Stimulated activated CD4-positive, alpha-beta T cell treated with anti-CD3 and anti-CD28 coated beads, Interleukin-12 subunit alpha, Interleukin-12 subunit beta, amount 100 ng/mL, for 4 hours (primary cell): ENCODE measurements at places on chromosomes 6 and 20.

DNA sequence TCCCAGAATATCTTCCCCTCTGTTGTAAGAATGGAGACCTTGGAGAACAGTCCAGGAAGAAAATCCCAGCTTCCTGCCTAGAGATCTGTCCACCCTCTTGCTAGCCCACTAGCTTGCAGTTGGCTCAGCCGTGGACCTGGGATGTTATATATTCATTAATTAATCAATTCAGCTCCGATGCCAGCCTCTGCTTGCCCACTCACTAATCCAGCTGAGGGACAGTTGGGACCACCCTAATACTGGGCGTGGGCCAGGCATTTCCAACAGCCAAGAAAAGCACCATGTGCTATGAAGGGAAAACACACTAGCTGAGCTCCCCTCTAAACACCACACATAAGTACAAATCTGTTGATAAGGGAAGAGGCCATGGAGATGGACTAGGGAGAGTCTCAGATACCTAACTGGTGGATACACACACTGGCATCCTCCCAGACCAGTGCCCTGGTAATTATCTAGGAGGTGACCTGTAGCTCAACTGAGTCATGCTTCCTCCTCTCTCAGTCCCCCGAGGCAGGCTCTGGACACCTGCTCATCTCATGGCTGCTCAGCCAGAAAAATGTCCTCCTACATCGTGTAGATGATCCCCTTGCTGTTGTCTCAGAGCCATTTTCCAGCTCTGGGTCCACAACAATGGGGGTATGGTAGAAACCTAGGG lies 78.9 kb downstream of the ANKRD60 start:
- DNase-seq: no peak

- DNase-seq: no peak
Observed at GRCh38 chr20:56018194-56018593, 12.9 kb upstream of the CBLN4 start.

GRCh38 chr6:11616200-11616611 lies 78.7 kb downstream of the TMEM170B start:
- DNase-seq: no peak

- DNase-seq: no peak
Observed at GRCh38 chr6:52369234-52369633, 7.3 kb downstream of the PAQR8 start.

GRCh38 chr6:22147921-22148776 lies 148.7 kb downstream of the PRL start:
- DNase-seq: no peak

DNA sequence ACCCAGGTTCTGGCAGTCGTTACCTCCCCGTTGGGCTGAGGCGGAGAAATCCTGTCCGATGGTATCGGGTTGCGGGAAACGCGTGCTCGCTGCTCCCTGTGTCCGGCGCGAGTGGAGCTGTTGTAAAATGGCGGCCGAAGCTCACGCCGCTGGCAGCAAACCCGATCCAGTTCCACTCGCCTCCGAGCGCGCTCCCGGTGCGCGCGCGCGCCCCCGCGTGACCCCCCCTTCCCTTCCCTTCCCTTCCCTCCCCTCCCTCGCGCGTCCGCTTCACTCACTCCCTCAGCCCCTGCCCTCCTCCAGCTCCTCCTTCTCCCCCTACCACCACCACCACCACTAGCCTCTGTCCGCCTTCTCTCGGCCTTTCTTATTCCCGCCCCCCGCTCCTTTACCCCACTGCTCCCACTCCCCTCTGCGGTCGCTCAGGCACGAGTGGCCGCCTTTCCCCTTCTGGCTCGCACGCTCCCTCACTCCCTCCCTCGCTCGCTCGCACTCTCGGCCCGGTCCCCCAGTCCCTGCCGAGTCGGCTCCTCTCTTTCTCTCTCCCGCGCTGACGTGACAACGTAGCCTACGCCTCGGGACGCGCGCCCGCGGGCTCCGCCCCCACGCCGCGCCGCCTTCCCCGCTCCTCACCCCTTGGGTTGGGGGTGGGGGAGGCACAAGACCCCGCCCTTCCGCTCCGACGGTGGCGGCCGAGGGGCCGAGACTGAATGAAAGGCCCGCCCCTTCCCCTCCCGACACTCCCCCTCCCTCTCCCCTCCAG lies at the start of gene SYNCRIP:
TSS of gene SYNCRIP (minus strand) at position 113 of the 763 bp plus-strand sequence. CDS start 1,447 bp downstream, outside the sequence.
- peak; percentile 98 for DNase-seq

DNA sequence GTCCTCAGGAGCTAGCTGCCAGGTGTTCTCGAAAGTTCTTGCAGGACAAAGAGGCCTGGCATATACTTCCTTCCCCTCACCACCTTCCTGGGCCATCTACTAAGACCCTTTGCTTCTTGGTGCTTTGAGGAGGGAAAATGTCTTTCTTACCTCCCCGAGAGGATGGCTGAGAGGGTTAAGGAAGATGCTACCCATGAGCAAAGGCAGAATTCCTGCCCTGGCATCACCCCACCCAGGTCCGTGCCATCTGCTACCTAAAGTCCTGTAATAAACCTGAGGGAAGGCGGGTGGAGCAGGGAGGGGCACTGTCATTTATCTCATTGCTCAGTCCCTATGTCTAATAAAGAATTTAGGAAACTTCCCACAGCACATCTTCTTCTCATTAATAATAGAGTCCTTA lies 16.2 kb downstream of the GFOD1 start:
- DNase-seq: no peak

DNA sequence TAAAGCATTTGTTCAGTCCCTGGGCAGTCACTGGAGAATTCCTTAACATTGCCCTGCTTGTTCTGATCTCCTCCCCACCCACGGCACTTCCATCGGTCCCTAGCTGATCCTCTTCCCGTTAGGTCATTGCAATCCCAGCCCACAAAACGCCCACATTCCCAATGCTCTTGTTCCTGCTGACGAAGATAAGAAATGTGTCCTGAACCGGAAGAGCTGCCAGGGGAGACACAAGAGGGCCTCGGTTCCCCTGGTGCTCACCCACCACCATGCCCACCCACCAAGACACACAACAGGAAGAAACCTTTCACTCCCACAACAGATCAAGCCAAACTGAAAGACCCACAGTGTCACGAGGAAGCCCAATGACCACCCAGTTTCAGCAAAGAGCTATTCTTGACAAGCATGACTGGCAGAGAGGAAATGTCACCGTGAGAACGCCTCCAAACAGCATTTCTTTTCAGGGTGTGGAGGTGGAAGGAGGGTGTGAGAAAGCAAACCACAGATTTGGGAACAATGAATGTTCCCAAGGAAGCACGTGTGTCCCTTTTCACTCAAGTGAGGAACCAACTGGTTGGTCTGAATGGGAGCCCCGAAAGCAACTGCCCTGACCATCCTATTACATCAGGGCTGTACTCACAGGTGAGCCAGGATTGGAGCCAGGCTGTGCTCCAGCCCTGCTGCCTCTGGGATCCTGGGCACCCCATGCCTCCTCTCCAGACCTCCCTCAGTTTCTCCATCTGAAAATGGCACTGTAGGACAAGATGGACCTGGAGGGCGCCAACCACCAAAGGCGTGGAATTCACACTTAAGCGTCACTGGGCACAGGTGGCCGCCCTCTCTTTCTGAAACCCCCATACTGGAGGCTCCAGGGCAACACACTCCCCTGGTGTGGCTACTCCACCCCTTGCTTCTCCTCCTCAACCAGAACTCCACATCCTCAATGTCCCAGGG lies 97.5 kb downstream of the ZMYND8 start:
- no peak for DNase-seq

GRCh38 chr20:891058-891705 lies 25.0 kb downstream of the ANGPT4 start:
- no peak for DNase-seq

DNA sequence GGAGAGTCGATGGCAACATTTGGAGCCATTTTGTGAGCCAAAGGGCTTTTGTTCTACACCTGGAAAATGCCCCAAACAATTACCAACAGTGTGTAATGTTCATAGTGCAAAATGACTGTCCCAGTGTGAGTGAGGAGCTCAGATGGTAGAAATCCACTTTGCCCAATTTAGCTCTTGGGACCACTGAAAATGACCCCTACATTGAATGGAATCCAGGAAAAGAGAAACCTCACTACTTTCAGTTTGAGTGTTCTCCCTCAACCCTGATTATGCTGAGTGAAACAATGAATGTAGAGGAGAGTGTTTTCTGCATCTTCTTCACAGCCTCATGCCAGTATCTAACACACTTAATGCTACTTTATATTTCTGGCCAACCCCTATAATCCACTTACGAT lies 84.9 kb upstream of the NRN1 start:
- DNase-seq: no peak

GRCh38 chr6:67411036-67411435 lies 1224.0 kb upstream of the ADGRB3 start:
- DNase-seq: no peak

DNA sequence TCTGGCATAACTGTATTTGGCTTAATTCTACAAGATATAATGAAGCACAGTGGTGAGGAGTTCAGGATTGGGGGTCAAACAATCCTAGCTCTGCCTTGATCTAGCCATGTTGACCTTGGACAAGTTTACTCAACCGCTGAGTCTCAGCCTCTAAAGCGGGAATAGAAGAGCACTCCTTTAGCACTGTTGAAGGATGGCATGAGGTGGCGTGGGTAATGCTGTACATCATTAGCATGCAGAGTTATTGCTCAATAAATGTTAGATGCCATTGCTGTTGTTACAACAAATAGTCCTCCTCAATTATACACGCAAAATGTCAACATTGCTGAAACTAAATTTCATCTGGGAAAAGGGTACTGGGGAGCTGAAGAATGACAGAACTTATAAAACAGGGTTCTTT lies 78.6 kb downstream of the KIF13A start:
- no peak for DNase-seq

DNA sequence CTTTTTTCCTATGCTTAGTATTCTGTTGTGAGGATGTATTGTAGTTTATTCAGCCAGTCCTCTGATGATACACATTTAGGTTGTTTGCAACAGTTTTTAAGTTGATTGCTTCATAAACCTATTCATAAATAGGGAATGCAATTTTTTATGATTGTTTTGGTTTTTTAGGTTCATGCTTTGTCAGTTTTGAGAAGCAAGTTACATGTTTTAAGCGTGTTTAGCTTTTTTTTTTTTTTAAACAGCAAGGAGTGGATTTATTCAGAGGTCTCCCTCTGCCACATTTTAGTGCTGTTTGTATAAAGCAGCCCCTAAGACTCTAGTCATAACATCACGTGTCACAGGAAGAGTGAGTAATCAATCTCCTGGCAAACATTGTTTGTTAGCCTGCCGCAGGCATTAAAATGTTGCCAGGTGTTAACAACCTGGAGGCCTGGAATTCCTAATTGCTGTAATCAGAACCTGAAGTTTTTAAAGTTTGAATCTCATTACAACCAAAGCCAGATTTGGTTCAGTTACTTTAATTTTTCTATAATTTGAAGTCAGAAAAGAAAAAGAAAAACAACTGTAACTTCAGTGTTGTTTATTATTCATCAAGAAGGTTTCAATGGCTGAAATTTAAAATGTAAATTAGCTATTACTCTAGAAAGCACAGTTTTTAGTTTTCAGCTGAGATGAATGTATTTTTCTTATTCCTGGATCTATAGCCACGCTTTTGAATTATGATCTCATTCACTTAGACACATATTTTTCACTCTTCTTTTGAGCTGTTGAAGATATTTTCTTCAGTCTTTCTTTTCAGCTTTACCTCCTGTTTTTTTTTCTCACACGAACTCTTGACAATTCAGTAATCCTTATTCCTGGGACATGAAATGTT lies 59.2 kb downstream of the KCNS1 start:
- DNase-seq: no peak

- no peak for DNase-seq
Observed at GRCh38 chr20:31922181-31922580, 29.7 kb downstream of the PDRG1 start.

- DNase-seq: no peak
Observed at GRCh38 chr20:18323705-18324104, 35.4 kb downstream of the ZNF133 start.

DNA sequence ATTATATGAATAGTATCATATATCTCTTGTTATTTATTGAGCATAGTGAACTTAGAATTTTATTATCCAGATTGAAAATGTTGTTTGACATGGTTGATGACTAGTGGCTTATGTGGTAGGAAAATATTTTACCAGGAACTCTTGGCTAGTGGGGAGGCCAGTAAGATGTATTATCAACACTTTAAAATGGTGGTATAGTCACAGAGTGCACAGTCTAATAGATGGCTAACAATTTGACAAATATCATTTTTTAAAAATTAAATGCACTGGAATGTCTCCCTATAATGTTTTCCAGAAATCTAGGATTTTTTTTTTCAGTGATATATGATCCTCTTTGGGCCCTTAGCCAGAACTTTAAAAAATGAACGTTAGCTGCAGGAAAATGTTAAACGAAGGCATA lies 26.9 kb upstream of the EYA4 start:
- no peak for DNase-seq

- DNase-seq: no peak
Observed at GRCh38 chr6:13461805-13462204, 25.6 kb downstream of the GFOD1 start.

DNA sequence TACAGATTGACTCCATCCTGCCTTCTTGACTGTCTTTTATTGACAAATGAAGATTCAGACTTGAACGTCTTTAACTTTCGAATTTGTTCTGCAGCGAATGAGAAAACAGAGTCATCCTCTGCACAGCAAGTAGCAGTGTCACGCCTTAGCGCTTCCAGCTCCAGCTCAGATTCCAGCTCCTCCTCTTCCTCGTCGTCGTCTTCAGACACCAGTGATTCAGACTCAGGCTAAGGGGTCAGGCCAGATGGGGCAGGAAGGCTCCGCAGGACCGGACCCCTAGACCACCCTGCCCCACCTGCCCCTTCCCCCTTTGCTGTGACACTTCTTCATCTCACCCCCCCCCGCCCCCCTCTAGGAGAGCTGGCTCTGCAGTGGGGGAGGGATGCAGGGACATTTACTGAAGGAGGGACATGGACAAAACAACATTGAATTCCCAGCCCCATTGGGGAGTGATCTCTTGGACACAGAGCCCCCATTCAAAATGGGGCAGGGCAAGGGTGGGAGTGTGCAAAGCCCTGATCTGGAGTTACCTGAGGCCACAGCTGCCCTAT lies 12.2 kb downstream of the BRD2 start:
- no peak for DNase-seq

DNA sequence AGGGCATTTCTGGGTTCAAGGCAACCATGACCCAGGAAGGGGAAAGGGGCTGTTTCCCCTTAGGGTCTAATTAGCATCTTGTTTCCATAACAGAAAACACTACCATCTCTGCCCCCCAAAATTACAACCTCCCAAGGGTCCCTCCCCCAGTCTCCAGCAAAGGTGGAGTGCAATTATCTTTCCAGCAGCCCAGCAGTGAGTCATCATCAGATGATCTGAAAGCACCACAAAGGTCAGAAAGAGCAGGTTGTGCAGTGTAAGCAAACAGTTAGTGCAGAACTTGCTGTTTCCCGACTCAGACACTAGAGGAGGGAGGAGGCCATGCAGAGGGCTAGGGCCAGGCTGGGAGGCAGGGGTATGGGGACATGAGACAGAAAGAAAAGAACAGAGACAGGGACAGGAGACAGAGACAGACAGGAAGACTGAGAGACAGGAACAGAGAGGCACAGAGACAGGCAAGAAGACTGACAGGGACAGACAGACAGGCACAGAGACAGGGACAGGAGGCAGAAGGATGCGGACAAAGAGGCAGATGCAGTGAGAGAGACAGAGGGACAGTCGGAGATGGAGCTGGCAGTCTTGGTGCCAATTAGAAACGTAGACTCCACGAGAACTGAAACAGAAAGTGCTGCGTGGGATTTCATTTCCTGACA lies 62.5 kb downstream of the PYGB start:
- DNase-seq: peak; percentile 20

- no peak for DNase-seq
Observed at GRCh38 chr20:56805966-56806365, 176.9 kb downstream of the TFAP2C start.

GRCh38 chr6:44657206-44657819 lies 269.8 kb downstream of the CDC5L start:
- no peak for DNase-seq

- no peak for DNase-seq
Observed at GRCh38 chr6:128206610-128207426, 306.0 kb upstream of the THEMIS start.

GRCh38 chr20:2130683-2131082 lies 29.1 kb downstream of the STK35 start:
- DNase-seq: no peak
